ENCODE measurements at places on chromosomes 12 and 14. TPM values are rescaled to one million over a fixed set of nuclear protein-coding genes. Genes with fewer than 3 reads are reported as not detected.

GRCh38 chr14:51318813-51319597 lies 79.0 kb downstream of the TMX1 start:
- no peaks in the 10 kb centered on the region for H3K27me3 ChIP-seq
- H3K4me1 ChIP-seq: peaks cover 24% of the 10 kb centered on the region
- DNase-seq: no peak

GRCh38 chr12:9957834-9958233 lies 13.4 kb upstream of the CLEC12A start:
- no peak overlapping the region for H3K4me3 ChIP-seq
- H3K27me3 ChIP-seq: no peaks in the 10 kb centered on the region
- no peaks in the 10 kb centered on the region for H3K4me1 ChIP-seq
- DNase-seq: no peak
- no peak overlapping the region for H3K27ac ChIP-seq

DNA sequence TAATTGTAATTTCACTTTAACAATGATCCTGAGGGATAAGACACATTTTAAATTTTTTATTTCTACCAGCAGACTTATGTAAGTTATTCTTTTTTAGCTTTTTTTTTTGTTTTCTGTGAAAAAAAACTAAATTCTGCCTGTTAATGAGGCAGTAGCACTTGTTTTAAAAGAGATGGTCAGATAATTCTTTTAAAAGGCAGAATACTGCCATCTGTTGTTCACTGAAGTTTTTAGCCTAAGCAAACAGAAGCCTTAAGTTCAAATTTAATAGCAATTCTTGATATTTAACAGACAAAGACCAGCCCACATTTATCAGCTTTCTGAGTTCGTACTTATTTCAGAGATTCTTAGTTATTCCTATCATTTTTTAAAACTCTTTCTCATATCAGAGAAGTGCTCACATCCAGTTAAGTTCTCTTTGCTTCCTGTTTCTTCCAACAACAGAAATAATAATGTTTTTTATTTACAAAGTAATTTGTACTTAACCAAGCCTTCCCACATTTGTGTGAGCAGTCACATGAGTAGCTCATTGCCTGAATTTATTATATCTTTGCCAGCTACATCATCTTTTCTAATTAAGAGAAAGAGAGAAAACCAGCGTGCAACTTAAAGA lies 93.4 kb upstream of the SLCO1C1 start:
- no peaks in the 10 kb centered on the region for H3K4me1 ChIP-seq
- H3K27me3 ChIP-seq: no peaks in the 10 kb centered on the region
- no peaks in the 10 kb centered on the region for H3K36me3 ChIP-seq
- H3K27ac ChIP-seq: peak overlapping the region; percentile 69
- DNase-seq: peak; percentile 69
- H3K4me3 ChIP-seq: no peak overlapping the region

- peaks cover 36% of the 10 kb centered on the region for H3K4me1 ChIP-seq
- no peaks in the 10 kb centered on the region for H3K36me3 ChIP-seq
- H3K27me3 ChIP-seq: no peaks in the 10 kb centered on the region
- no peak overlapping the region for H3K4me3 ChIP-seq
These were observed 2.8 kb upstream of the CDKL1 start for GRCh38 chr14:50399251-50400032.

Gene LTBP2
- total RNA-seq: 9.8 TPM
